ENCODE measurements at places on chromosomes 7 and 10.

DNA sequence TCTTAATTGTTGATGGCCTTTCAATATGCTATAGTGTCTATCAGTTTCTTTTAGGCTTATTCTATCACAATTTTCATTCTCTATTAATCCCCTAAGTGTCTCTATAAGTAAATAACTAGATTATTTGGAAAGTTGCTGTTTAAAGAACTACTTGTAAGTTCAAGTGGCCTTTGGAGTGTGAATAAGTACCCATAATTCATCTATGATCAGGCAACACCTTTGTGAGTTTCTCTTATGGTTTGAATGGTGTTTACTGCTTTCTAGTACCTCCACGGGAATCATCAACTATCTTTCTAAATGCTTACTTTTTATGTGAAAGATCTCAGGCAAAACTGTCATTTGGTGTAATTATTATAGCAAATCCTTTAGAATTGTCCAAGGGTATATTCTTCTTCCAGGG is 166.7 kb downstream of the POU6F2 start:
- DNase-seq = no peak

GRCh38 chr10:70885931-70886903 is 2.1 kb downstream of the PCBD1 start:
- no peak for DNase-seq

DNA sequence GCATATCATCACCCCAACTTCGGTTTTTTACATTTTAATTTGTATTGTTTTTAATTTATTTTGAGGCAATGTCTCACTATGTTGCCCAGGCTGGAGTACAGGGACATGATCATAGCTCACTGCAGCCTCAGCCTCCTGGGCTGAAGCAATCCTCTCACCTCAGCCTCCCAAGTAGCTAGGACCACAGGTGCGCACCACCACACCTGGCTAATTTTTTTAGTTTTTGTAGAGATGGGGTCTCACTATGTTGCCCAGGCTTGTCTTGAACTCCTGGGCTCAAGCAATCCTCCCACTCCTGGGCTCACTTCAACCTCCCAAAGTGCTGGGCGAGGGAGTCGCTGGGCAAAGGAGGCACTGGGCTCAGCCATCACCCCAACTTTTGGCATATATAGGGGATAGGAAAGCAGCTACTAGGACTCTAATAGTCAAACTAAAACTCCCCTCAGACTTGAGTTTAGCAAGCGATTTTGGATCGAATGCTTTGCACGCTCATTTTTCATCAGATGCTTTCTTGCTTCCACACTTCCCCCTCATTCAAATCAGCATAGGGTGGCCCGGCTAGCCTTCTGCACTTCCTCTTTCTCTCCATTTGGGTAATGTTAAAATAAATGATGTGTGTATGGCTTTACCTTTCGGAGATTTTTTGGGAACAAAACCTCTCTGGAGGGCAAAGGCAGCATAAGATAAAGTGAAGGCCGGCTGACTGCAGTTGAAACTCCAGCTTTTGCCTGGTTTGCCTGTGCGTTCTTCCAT is 20.8 kb upstream of the NMT2 start:
- DNase-seq = no peak

DNA sequence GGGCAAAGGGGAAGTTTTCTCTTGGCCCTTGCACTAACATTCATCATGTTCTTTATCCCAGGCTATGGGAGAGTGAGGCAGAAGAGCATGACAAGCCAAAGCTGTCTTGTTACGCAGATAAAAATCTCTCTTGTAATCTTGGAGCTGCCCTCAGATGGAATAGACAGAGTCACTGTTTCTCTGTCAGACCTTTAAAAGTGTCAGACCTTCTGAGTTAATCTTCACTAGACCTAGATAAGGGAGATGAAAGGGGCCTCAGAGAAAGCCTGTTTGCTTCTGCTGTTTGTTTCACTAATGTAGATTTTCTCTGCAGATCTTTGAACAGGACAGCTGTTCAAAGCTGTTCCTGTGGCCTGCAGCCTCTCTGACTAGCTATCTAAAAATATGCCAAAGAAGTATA is 112.9 kb downstream of the KIF20B start:
- no peak for DNase-seq

DNA sequence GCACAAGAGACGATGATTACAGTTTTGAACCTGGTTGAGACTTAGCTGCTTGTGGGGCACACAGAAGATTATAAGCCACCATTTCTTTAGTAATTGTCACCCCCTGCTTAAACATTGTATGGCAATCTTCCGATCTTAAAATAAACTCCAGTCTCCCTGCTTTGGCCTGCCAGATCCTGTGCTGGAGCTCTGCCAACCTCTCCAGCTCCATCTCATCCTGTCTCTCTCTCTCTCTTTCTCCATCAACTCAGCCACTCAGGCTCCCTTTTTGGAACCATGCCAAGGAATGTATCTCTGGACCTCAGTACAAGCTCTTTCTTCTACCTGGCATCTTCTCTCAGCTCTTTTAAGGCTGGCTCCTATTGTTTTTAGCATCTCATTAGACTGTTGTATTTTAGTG is 1053.2 kb downstream of the REEP3 start:
- no peak for DNase-seq

- no peak for DNase-seq
These were observed 192.7 kb downstream of the CELF2 start for GRCh38 chr10:11210211-11210922.

DNA sequence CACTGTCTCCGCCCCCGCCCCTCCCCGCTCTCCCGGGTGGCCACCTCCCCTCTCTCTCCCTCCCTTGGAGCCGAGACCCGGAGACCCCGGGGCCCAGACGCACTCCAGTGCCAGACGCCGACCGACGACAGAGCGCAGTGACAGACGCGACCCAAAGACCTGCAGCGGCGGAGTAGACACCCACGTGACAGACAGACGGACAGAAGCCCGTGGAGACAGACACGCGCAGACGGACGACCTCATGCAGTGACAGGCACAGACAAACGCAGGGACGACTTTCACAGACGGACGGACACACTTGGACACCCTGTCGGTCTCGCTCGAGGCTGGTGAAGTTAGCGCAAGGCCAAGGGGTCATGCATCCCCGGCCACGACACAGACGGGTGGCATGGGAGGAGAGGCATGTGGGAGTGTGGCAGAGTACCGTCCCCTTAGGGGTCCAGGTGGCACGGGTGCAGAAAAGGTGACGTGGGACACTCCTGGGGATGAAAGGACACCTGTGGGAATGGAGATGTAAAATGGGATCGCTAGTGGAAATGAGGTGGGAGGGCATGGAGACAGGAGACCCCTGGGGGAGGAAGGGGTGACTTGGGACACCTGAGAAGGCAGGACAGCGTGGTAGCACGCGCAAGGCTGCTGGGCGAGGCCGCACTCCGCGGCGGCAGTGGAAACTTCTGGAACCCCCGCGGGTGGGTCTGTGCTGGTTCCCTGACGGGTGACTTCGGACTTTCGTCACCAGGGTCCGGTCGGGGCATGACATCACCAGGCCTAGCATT is 456 bp upstream of the ACHE start:
- DNase-seq = no peak

DNA sequence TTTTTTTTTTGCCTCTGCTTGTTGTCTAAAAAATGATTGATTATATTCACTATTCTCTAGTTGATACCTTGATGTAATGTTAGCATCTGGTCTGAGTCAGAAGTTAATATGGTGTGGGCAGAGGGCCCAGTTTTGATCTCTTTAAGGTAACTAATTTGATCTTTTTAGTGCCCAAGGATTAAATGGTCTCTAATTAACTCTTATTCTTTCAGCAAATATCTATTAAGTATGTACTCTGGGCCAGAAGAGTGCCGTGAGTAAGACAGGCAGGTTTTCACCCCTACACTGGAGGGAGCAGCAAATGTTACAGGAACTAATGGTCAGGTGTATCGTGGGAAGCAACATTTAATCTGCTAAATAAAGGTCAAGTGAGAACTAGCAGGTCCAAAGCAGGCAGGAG is 144.6 kb upstream of the COL1A2 start:
- no peak for DNase-seq

DNA sequence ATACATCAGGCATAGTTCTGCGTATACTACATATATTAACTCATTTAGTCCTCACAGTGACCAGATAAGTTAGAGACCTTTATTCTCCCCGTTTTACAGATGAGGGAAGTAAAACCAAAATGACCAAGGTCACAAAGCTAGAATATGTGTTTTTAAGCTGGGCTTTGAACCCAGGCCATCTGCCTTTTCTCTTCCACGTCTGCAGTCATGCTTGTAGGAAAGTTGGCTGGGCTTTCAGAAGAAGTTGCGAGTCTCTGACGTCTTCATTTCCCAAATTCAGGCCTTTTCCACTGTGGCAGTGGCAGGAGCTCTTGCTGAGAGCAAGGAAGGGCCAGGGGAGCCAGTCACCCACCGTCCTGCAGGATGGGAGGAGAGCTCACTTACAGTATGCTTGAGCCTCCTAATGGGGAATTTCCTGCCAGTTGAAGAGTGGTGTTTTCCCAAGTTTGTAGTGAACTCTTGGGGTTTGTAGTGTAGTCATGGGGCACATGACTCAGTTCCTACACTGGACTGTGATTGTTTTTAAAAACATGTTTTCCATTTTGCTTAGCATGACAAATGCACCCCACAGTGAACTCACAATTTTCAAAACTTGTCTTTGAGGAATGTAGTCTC is 34.2 kb downstream of the CYP17A1 start:
- DNase-seq = peak; percentile 42

- DNase-seq = no peak
These were observed 12.0 kb downstream of the XRCC2 start for GRCh38 chr7:152663931-152664330.

- no peak for DNase-seq
These were observed 2.1 kb upstream of the CASD1 start for GRCh38 chr7:94507462-94507861.

- peak; percentile 86 for DNase-seq
These were observed 1.2 kb downstream of the FLNC start for GRCh38 chr7:128831178-128831993.

DNA sequence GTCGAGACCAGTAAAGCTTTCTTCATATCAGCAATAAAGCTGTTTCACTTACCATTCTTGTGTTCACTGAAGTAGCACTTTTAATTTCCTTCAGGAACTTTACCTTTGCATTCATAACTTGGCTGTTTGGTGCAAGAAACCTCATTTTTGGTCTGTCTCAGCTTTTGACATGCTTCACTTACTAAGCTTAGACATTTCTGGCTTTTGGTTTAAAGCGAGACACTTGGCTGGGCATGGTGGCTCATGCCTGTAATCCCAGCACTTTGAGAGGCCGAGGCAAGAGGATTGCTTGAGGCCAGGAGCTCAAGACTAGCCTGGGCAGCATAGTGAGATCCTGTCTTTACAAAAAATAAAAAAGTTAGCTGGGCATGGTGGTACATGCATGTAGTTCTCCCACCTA is 15.8 kb downstream of the PLEKHA1 start:
- no peak for DNase-seq

GRCh38 chr7:151493083-151493482 is 26.6 kb downstream of the RHEB start:
- DNase-seq = no peak

- DNase-seq = peak; percentile 39
These were observed 10.7 kb upstream of the PANK1 start for GRCh38 chr10:89655722-89656121.

- no peak for DNase-seq
These were observed 884 bp downstream of the ICA1 start for GRCh38 chr7:8260871-8261694.

DNA sequence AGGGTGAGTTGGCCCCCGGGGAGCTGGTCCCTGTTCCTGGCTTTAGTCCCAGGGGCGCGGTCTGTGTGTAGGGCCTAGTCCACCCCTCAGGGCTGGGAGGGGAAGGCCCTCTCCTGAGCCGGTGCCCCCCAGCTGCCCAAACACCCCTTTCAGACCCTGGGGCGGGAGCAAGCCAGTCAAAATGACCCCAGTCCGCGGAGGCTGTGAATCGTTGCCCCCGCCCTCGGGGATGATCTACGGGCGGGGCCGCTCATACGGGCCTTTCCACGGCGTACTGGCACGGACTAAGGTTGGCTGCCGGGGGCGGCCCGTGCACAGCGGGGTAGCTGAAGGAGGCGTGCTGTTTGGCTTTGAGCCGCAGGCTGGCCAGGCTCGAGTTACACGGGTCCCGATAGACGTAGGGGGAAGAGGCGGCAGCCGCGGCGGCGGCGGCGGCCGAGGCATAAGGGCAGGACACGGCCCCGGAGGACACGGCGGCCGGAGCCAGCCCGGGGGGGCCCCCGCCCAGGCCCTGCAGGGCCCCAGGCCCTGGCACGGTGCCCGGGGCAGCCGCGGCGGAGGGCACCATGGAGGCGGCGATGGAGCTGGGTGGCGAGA is 4.3 kb downstream of the ELOVL3 start:
- DNase-seq = peak; percentile 57

GRCh38 chr7:90824386-90825307 is 228.5 kb downstream of the CDK14 start:
- no peak for DNase-seq

GRCh38 chr7:104859754-104860426 is 154.1 kb upstream of the KMT2E start:
- DNase-seq = no peak

DNA sequence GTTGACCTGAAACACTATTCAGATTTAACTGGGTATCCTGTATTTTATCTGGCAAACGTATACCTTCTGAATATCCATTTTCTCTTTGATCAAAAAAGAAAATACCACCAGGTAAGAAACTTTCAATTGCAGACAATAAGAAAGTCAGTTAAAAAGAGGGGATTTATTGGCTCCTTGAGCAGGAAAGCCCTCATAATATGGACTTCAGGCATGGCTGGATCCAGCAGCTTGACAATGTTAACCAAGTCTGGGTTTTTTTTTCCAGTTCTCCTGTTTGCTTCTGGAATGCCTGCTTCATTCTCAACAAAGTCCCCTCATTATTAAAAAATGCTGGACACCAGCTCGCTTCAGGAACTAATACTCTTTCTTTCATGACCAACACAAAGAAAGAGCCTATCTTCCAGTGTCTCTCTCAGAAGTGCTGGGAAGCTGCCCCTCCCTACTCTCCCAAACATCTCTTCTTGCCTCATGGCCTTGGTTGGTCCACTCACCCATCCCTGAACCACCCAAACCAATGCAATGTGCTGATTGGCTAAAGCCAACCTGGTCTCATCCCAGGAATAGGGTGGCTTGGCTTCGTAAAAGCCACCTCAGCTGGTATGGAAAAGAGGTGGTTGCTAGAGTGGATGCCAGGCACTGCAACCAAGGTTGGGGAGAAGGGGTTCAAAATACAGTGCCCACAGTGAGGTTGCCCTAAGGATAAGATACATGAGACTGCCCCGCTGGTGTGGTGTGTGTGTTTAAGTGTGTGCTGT is 30.6 kb upstream of the WDFY4 start:
- DNase-seq = no peak

- DNase-seq = no peak
These were observed 64.6 kb downstream of the TSPAN12 start for GRCh38 chr7:120793213-120793936.

DNA sequence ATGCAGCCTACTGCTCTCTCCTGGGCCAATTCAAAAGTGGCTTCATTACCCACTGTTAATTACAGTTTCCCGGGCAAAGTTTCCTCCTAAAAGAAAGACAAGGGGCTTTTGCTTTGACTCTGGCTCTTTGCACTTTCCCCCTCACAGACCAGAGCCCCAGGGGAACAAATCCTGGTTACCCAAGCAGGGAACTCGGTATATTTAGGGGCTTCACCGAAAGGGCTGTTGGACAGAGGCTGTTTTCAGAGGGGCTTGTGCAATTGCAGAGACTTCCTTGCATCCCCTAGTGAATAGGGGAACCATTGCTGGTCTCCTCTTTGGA is 7.0 kb downstream of the CPA1 start:
- DNase-seq = no peak
